ENCODE measurements at places on chromosomes 16 and 17.

GRCh38 chr17:21425736-21426135 lies 49.6 kb downstream of the KCNJ12 start:
- no peaks in the 10 kb centered on the region for H3K4me1 ChIP-seq
- no peaks in the 10 kb centered on the region for H3K27me3 ChIP-seq
- DNase-seq, result no peak
- H3K36me3 ChIP-seq, result no peaks in the 10 kb centered on the region

GRCh38 chr17:49557312-49558024 lies 18.2 kb upstream of the NXPH3 start:
- no peaks in the 10 kb centered on the region for H3K36me3 ChIP-seq
- DNase-seq, result no peak
- H3K4me3 ChIP-seq, result no peak overlapping the region
- H3K27me3 ChIP-seq, result peaks cover 6% of the 10 kb centered on the region

- no peak for DNase-seq
- no peak overlapping the region for H3K27ac ChIP-seq
Observed at GRCh38 chr17:69067274-69068047, 6.7 kb upstream of the ABCA9 start.

DNA sequence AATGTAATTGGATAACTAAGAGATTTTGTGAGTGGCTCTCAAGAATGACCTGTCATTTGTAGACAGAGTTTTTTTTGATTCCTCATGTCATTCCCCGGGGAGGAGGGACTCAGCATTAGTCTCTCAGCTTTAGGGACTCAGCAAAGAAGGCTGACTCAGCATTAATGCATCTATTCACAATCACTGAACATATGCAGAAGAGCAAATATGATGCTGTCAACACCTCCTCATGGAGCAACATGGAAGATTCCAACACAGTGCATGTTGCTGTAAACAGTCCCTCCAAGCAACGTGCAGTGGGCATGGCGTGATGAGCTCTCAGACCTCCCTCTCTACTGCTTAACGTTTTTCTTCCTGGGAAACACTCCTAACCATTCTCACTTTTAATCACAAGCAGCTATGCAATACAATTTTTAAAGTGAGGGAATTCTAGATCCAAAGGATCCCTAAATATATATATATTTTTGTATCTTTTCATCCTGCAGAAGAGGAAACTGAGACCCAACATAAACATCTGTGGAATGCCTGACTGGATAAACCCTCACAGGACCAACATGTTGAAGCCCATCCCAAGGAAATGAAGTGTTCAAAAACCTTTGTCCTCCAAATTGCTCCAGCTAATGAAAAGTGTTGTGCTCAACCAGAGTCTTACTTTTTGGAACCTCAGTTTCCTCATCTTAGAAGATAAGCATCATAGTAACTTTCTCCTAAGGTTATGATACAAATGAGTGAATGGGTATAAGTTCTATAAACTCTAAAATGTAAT lies 38.9 kb downstream of the TMEM100 start:
- no peak overlapping the region for H3K4me3 ChIP-seq
- no peak for DNase-seq
- no peaks in the 10 kb centered on the region for H3K36me3 ChIP-seq
- H3K27ac ChIP-seq, result no peak overlapping the region

- peaks cover 5% of the 10 kb centered on the region for H3K4me1 ChIP-seq
- no peaks in the 10 kb centered on the region for H3K36me3 ChIP-seq
- H3K27ac ChIP-seq, result no peak overlapping the region
- no peaks in the 10 kb centered on the region for H3K27me3 ChIP-seq
- DNase-seq, result no peak
Observed at GRCh38 chr17:520447-521182, 168.0 kb upstream of the RPH3AL start.

All from heart right ventricle (tissue), 16 donors.